ENCODE measurements at places on chromosomes 5 and 9.

DNA sequence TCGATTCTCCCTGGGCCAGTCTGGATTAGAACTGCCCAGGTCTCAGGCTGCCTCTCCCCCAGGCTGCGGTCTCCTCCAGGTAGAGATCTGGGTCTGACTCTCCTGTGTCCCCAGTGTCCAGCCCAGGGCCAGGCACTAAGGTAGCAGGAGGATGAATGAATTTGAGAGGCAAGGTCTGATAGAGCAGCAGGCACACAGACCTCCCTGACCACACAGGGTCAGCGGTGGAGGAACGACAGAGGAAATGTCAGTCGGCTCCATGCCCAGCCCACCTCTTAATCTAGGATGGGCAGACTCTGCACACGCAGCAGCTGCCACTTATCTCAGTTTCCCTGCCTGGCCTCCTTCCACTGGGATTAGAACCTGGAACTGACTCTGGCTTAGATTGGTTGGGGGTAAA is 272.7 kb upstream of the MVB12B start:
- DNase-seq: no peak

- DNase-seq: no peak
These were observed 198.0 kb upstream of the EGFLAM start for GRCh38 chr5:38060354-38060753.

DNA sequence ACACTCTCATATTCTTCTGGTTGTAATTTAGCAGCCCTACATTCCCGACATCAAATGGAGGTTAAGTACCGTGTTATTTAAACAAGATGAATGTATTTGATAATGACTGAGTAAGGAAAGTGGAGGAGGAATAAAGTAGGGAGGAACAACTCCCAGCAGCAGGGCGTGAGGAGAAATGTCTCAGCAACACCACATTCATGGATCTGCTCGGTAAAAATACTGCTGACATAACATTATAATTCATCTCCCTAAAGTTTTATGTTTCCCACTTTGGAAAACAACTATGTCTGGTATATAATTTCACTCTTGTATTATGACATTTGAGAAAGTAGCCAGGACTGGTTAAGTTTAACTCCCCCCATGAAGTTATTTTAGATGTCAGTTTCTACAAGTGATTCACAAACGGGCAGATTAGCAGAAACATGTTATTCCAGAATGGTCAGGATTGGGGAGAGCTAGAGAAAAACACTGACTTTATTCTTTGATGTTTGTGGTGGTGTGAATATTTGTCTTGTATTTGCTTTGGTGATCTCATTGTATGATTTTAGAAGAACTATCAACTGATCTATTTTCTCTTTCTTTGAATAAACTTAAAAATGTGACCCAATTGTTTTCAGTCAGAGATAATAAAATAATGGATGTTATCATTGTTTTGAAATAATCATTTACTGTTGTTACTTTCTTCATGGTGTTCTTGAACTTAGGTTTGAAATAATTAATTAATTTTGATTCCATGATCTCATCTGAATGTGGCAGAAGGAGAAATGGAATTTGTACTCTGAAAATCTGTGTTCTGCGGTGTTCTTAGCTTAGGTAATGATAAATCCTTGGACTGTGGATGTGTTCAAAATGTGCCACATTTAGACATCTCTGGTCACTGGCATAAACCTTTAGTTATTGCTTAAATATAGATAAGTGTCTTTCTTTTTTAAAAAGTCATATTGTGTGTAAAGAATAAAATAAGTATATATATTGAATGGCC is 303.6 kb upstream of the ZNF608 start:
- DNase-seq: no peak

- DNase-seq: no peak
These were observed 65.8 kb downstream of the SPEF2 start for GRCh38 chr5:35683466-35683865.

DNA sequence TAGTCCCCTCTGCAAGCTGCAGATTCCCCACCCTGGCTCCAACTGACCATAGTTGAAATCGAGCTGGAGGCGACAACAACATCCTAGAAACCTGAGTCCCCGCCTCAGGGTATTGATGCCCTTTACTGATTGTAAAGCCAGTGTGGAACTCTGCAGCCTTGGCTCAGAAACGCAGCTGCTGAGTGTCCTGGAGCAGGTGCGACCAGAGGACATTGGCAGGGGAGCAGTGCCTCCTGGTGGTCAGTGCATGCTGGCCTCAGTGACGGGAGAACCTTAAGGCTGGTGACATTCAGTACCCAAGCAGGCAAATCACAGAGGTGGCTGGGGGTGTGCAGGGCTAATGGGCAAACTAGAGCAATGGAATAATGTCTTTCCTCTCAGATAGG is 20.4 kb upstream of the ZNF354B start:
- peak; percentile 79 for DNase-seq

GRCh38 chr5:10635257-10635866 is 71.5 kb downstream of the ANKRD33B start:
- DNase-seq: no peak

DNA sequence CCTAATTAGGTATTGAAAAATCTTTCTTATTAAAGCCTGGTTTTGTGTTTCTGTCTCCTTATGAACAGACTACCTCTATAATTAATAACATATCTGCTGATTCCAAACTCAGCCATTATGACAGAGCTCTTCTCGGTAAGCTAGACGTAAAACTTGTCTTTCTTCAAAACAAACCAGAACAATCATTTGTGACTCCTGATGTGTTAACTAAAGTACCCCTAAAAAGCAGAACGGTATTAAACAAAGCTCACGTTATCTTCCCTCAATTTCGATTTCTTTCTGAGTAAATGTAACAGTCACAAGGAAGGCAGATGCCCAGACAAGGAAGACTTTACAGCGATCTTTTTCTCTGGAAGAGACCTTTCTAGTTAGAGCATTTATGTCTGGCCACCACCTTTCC is 1.8 kb downstream of the SEMA5A start:
- no peak for DNase-seq

- DNase-seq: no peak
These were observed 51.1 kb downstream of the C9orf152 start for GRCh38 chr9:110156902-110157301.

DNA sequence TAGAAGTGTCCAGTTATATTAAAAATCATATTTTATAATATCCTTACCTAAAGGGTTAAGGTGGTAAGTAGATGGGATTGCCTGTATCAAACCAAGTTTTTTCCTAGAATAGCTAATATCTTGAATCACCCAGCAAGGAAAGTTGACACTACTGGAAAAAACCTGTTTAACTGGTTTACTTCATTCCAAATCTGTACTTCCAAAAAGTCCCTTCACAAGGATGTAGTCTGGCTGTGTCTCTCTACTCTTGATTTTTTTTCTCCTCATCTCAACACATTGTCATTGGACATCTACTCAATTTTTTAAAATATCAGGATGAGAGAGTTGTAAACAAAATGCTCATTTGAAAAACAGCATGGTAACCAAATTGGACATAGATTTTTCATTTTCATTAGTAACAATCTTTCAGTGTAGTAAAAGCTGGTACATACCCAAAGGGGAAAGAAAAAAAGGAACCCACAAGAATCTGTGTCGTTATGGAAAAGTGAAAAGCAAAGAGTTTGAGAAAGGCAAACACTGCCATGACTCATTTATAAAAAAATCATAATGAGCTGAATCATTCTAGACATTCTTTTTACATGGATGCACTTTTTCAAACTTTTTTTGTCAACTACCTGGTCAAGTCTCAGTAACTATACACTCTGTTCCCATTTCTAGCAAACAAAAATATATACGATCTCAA is 173.5 kb downstream of the GLIS3 start:
- no peak for DNase-seq

GRCh38 chr5:157214861-157215513 is 34.3 kb downstream of the ITK start:
- DNase-seq: no peak

GRCh38 chr5:140145818-140146522 is 20.2 kb downstream of the IGIP start:
- DNase-seq: peak; percentile 82

DNA sequence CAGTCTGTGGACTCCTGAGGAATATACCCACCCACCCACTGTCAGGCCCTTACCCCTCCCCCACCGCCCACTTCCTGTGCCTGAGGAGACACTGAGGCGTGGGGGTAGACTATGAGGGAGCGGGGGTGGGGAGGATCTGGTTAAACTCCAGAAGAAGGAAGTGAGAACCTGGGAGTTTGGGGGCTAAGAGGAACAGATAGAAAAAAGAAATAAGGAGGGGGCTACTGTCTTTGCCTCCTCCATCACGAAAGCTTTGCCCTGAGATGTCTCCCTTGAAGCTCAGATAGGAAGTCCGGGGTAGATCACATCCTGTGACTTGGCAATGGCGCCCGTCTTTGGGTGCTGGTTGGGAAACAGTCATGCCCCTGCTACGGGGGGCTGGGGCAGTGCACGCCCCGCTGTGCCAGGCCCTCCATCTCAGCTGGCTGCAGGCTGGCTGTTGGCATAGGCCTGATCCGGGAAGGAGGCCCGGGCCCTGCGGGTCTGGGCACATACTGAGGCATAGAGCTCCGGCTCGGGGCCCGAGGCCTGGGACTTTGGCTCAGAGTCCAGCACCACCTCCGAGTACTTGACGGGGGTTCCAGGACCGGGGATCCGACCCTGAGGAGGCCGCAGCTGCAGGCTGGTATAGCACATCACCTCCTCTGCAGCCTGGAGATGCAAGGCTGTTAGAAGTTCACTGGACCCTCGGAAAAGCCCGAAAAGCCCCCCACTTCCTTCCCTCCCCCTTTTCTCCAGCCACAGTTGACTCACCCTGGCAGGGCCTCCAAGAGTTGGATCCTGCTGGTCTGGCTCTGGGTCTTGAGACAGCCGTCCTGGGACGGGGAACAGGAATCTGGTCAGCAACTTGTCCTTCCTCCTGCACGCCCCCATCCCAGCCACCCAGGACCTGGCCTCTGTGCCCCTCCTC is 1.0 kb downstream of the SIT1 start:
- no peak for DNase-seq

DNA sequence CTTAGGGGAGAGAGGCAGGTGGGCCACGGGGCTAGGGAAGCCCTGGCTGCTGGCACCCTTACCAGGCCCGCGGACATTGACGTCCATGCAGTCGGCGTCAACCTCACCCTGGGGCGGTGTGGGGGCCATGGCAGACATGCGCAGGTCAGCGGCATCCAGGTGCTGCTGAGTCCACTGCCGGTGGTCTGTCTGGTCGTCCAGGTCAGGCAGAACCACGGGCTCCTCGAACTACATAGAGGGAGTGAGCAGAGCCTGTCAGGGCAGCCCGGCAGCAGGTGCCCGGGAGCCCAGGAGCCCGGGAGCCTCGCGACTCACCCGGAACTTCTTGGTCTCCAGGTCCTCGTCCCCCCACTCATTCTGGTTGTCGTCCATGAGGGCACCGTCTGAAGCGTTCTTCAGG is 18.8 kb upstream of the SEC16A start:
- no peak for DNase-seq
